Renal cortical epithelial cell (primary cell): ENCODE measurements at places on chromosomes 16 and 17.

DNA sequence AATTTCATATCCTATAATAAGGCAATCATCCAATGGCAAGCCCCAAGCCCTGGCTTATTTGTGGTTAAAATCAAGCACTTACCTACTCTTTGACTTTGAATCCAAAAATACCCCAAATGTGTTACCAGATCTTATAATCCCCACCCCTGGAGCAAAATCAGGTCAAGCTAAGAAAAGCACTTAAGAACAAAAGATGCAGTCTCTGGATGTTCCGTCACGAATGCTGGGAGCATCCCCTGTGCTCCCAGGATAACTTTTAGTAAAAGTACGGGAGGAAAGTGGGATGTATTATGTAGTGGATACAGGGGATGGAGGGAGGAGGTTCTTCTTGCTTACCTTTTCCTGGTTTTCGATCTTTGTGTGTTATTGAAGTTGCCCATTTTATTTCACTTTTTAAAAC is 29.5 kb downstream of the SHISA9 start:
- DNase-seq: no peak

- peak; percentile 95 for DNase-seq
Measured at GRCh38 chr17:64343833-64344637, 46.6 kb downstream of the PECAM1 start.

DNA sequence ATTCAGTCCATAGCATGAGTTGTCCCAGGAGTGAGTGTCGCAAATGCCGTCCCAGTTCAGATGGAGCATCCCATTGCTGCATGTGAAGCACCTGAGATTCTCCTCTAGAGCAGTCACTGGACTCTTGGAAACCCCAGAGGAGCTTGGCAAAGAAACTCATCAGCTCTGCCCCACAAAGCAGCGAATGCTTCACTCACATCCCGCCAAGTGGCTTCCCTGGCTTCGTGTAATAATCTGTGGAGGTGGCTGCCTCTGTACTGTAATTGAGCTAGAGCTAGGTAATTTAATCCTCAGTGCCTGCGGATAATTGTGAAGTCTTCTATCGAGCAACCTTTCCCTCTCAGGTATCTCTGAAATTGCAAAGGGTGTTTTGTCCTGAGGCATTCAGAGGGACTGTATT is 107.1 kb downstream of the SNX29 start:
- DNase-seq: no peak

DNA sequence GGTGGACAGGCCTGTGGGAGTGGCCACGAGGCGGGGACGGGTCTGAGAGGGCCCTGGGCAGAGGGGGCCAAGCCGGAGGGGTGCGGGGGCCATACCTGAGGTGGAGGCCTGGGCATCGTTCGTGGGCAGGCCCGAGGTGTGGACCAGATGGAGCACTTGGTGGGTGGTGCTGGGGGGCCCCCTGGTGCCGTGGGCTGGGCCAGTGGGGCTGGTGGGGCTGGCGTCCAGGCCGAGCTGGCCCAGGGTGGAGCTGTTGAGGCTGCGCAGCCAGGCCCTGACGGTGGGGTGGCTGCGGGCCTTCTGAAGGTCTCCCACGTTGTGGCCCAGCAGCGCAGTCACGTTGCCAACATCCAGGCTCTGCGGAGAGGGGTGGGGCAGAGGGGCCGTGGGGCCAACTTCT is 9.4 kb downstream of the MSLN start:
- DNase-seq: no peak

- DNase-seq: no peak
Measured at GRCh38 chr17:41553987-41554680, 17.7 kb downstream of the KRT9 start.
